ENCODE measurements at places on chromosomes 2 and 18.

- DNase-seq = no peak
Measured at GRCh38 chr2:28633746-28634145, 117.9 kb upstream of the PPP1CB start.

- DNase-seq = no peak
Measured at GRCh38 chr2:239845968-239846367, 179.2 kb downstream of the NDUFA10 start.

DNA sequence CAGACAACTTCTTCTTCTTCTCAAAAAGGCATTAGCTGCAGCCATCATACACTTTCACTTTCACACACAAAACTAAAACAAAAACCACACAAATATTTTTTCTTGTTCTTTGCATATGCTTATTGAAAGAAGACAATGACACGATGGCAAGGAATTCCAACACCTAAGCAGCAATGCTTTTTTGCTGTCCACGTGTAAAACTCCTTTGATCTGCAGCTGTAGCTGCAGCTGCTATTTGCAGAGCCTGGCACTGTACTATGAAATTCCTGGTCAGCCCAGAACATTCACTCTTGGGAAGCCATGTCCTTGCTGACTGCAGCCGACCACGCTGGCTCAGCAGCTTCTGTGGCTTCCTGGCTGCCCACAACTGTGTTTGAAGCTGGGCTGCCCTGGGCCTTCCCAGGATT, 316.2 kb downstream of the CDH2 start:
- no peak for DNase-seq

DNA sequence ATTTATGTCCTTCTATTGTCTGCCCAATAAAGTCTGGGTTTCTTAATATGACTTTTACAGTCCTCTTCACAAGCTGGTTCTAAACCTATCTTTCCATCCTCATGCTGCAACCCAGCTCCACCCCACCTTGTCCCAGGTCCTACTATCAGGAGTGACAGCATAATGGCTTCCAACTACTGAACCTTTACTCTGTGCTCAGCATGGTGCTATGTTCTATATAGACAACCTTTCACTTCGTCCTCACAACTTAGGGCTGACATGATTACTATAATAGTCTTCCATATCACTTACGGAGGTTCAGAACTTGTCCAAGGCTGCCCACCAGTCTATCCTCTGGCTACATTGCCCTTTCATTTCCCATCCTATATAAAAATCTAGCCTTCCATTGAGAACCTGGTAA, 256.8 kb downstream of the ALK start:
- no peak for DNase-seq

GRCh38 chr18:76499637-76500340, 4.7 kb upstream of the ZNF516 start:
- no peak for DNase-seq

GRCh38 chr2:44935729-44936098, 5.8 kb upstream of the SIX3 start:
- DNase-seq = no peak

Measured in activated CD4-positive, alpha-beta T cell treated with anti-CD3 and anti-CD28 coated beads, Interleukin-2, amount 50 U/mL, for 4 hours (primary cell).